Dorsolateral prefrontal cortex (tissue), 122 donors: ENCODE measurements at places on chromosomes 7 and 10. TPM values are rescaled to one million over a fixed set of nuclear protein-coding genes. Genes with fewer than 3 reads are reported as not detected.

Gene RGR
- total RNA-seq = 18.4 TPM

Gene KIAA1217
- total RNA-seq = 60.4 TPM

Gene NANOS1
- total RNA-seq = 2.0 TPM

Gene MAGI2
- 241 TPM for total RNA-seq

Gene NPTX2
- total RNA-seq = 161 TPM

Gene PCLO
- 166 TPM for total RNA-seq

Gene CNTNAP2
- 173 TPM for total RNA-seq

Gene NKX6-2
- total RNA-seq = 14.5 TPM

Gene C10orf67
- 0.73 TPM for total RNA-seq

Gene CHAT
- total RNA-seq = not detected

Gene FUOM
- 3.7 TPM for total RNA-seq

Gene GJD4
- total RNA-seq = 0.36 TPM

Gene SLC26A3
- total RNA-seq = not detected

Gene CALD1
- 47.1 TPM for total RNA-seq

Gene CPA4
- 1.3 TPM for total RNA-seq

Gene CEP55
- not detected for total RNA-seq

Gene SAMD9
- 1.5 TPM for total RNA-seq

Gene FAM180A
- 0.54 TPM for total RNA-seq

Gene CLEC5A
- total RNA-seq = 2.0 TPM

Gene TEX36
- not detected for total RNA-seq

Gene PNLIP
- not detected for total RNA-seq

Gene EEF1AKMT2
- total RNA-seq = 27.6 TPM

Gene NPC1L1
- 0.16 TPM for total RNA-seq

Gene PDE1C
- 83.6 TPM for total RNA-seq

Gene METTL2B
- total RNA-seq = 23.5 TPM

Gene WIPF3
- 46.1 TPM for total RNA-seq

Gene DKK1
- total RNA-seq = 2.0 TPM

Gene OR2A42
- total RNA-seq = not detected

Gene PWWP2B
- total RNA-seq = 24.6 TPM

Gene OR6V1
- not detected for total RNA-seq

Gene SLC39A12
- total RNA-seq = 22.2 TPM

Gene MYOZ1
- total RNA-seq = 0.63 TPM

Gene GHRHR
- 1.9 TPM for total RNA-seq

Gene ZNF138
- 40.4 TPM for total RNA-seq

Gene CLCN1
- total RNA-seq = not detected

Gene PITRM1
- total RNA-seq = 99.3 TPM

Gene MORN4
- 28.2 TPM for total RNA-seq

Gene SEMA3E
- total RNA-seq = 3.3 TPM

Gene BICC1
- total RNA-seq = 5.9 TPM

Gene SNX8
- 26.6 TPM for total RNA-seq

Gene PMS2
- total RNA-seq = 35.5 TPM

Gene VENTX
- total RNA-seq = 0.87 TPM

Gene NXPH1
- 26.7 TPM for total RNA-seq

Gene GPR146
- 13.6 TPM for total RNA-seq

Gene PKD1L1
- 1.5 TPM for total RNA-seq

Gene TLX1
- not detected for total RNA-seq

Gene CALHM3
- not detected for total RNA-seq

Gene MGAM2
- 0.18 TPM for total RNA-seq

Gene ATAD1
- 63.9 TPM for total RNA-seq

Gene LRIT1
- total RNA-seq = not detected
